ENCODE measurements at places on chromosomes 2 and 18.
A peak's percentile ranks its signal among the peaks of the same experiment; 100 is the strongest.

GRCh38 chr2:120933693-120934573 is 198.3 kb downstream of the GLI2 start:
- no peak for DNase-seq

- DNase-seq = no peak
Measured at GRCh38 chr2:15845737-15846405, 94.5 kb upstream of the MYCN start.

DNA sequence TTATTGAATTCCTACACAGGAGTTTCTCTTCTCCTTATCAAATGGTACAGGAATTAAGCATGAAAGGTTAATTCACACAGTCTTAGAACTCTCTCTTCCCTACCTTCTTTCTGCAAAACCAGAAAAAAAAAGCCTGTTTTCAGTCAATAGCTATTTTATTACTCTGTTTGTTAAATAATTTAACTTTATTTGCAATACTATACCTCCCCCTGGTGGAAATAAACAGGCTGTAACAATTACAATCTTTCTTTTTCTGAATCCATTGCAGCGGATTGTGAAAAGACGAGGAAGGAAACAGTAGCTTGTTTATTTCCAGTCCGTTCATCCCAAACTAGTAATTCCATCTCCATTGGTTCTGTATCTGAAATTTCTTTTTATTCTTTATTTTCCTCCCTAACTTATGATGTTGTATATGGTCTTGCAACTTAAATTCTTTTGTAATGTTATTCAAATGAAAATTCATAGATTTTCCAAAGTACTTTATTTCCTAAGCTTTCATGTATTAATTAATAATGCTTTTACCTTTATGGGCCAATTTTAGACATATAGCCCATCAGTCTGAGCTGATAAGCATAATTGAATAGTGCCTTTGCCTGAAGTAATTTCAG is 165.2 kb downstream of the SH3BP4 start:
- DNase-seq = no peak

DNA sequence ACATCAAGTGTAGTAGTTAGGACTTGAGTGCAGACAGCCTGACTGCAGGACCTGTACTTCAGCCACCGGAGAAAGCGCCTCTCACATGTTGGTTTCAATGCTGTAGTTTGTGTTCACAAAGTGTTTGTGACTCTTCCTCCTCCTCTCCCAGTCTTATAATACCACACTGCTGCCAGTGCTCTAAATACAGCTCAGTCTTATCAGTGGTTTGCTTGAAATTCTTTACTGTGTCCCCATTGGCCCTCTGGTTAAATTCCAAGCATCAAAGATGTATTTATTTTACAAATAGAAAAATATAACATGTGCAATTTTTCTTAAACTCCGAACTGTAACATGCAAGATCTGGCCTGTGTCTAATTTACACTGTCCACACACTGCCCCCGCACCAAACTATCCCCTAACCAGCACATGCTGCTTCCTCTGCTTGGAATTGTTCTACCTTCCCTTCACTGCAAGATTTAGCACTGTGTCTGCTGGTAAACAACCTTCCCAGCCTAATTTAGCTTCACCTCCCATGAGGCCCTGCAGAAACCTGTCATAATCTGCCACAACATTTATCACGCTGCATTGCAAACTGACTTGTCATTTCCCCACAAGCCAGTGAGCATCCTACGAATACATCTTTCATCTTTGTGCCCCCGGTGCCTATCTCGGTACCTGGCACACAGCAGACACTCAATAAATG is 77.1 kb downstream of the SUMO1 start:
- DNase-seq = no peak

GRCh38 chr2:18599509-18600254 is 10.3 kb upstream of the NT5C1B start:
- no peak for DNase-seq

DNA sequence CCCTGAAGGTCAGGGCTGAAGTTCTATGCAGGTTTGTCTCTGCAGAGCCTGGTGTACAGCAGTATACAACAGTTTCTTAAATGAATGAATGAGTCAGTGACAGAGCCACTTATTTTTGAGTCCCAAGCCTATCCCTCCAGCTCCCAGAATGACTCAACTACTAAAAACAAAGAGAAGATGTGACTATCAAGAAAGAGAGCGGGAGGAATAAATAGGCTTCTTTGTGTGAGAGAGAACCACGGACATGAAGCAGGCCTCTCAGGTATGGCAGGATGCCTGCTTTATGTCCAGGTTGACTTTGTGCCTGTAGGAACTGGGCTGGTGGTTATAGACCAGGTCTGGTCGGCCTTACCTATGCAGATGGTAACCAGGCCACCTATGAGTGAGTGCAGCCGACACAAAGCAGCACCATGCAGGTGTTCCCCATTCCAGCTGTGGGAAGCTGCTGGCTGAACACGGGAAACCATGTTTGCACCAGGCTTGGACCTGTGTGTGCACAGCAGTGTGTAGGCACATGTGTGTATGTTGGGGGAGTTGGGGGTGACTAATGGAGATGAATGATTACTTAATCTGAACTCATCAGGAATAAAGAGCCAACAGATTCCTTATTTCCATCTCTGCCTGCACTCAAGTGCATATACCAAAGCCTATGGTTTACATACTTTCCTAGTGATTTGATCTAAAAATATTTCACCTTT is 171.0 kb downstream of the OSR1 start:
- DNase-seq = no peak

DNA sequence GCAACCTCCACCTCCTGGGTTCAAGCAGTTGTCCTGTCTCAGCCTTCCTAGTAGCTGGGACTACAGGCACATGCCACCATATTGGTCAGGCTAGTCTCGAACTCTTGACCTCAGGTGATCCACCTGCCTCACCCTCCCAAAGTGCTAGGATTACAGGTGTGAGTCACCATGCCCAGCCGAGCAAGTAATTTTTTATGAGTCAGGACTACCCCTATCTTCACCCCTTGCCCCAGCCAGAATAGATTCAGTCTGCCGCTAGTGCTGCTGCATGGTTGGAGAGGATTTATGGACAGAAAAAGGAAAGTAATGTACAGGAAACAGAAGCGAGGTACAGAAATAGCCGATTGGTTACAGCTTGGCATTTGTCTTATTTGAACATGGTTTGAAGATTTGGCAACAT is 48.9 kb downstream of the BMPR2 start:
- DNase-seq = no peak

DNA sequence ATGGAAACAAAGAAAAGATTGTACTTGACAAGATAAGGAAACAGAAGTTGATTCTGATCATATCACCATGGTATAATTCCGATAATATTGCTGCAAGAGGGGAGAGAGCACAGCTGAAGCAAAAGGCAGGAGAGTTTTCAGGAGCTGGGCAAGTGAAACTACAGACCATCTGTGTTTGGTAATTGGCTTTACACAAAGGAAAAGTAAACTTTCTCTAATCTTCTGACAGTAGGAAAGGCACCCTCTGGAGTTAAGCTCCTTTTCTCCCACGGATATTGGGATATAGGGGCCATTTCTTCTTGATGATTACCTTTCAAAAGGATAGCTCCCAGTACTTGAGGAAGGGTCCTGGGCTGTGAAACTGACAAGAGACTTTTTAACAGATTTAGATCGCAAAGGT is 29.9 kb upstream of the REG3A start:
- DNase-seq = no peak

- no peak for DNase-seq
Measured at GRCh38 chr2:220619525-220620220, 952.4 kb downstream of the EPHA4 start.

DNA sequence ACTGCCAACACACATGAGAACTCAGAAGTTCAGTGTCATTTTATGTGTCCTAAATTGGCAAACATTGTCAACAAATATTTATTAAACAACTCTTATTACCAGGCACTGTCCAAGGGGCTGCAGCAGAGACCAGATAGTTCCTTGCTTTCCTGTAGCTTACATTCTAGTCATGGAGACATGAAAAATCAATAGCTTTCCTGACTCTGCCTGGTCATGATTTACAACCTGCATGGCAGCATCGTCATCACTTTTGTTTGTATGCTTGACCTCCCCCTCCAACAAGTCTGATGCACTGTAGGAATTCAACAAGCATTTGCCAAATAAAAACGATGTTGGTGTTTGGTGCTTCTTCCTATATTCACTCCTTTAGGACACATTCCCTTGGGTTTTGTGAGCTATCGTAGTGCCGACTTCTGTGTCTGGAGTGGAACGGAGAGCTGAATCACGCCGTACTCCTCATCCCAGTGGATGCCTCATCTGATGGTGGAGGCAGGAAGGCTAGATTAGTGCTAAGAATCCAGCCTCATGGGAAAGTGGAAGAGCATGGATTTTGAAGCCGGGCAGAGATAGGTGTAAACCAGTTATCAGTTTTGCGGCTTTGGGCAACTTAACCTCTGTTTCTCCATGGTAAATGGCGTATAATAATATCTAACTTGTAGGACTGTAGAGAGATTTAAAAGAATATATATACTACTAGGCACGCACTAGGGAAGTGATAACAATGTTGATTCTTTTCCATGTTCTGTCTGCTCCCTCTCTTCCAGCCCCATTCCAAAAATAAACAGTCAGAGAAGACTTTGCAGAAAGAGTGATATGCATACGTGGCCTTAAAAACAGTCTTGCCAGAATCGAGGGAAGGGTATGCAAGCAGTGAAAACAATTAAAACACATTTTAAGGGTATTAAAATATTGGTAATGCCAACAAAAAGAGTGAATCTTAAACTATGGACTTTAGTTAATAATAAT is 120.5 kb upstream of the ZFP36L2 start:
- no peak for DNase-seq

- DNase-seq = peak; percentile 83
Measured at GRCh38 chr2:55133467-55134315, 83.4 kb upstream of the RTN4 start.

DNA sequence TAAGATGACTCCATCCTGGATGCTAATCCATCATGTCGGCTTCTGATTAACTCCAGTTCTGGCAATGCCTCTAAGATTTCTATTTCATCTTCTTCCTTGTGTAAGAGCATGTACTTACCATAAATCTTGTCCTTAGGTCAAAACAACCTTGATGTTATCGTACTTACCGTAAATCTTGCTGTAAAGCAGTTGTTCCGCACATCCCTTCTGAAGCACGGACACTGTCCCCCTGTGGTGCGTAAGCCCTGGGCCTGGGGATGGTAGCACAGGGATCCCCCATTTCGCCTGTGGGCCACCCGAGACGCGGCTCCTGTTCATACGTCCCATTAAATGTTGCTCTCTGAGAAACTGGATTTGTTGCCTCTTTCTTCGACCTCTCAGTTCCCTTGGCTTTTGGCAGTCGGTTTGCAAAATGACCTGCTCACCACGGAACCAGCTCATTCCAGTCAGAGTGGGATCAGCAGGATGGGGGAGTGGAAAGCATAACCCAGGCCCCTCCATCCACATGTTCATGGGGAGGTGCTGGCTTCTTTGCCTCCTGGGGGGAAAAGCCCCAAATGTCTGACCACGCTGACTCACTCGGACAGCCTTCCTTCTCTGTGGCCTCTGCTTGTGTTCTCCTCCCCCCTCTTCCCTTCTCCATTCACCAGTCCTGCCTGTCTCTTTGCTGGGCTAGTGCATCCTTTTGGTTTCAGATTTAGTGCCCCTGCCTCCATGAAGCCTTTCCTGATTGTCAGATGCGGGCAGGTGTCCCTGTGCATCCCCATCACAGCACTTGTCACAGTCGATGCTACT is 49.9 kb downstream of the RAB31 start:
- peak; percentile 34 for DNase-seq

GRCh38 chr2:27245626-27246025 is 17.2 kb downstream of the SLC30A3 start:
- no peak for DNase-seq

- DNase-seq = no peak
Measured at GRCh38 chr2:143545059-143545948, 416.1 kb downstream of the ARHGAP15 start.

DNA sequence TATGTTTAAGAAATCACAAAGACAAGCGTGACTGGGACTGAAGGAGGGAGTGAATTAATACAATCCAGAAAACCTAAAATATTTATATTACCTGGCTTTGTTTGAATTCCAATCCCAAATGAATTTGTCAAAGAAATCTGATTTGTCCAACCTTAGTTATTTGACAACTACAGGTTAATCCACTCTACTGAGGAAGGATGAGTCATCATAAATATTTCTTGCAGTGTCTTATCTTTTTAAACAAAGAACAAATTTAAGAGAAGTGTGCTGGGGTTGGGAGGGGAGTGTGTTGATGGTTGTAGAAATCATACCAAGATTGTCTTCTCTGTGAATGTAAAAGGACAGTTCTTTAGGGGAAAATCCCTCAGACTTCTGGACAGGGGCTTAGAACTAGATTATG is 1106.3 kb upstream of the SLC39A10 start:
- no peak for DNase-seq

GRCh38 chr2:174703430-174703829 is 60.8 kb downstream of the CHRNA1 start:
- no peak for DNase-seq

- no peak for DNase-seq
Measured at GRCh38 chr2:24635181-24635580, 144.1 kb downstream of the NCOA1 start.

DNA sequence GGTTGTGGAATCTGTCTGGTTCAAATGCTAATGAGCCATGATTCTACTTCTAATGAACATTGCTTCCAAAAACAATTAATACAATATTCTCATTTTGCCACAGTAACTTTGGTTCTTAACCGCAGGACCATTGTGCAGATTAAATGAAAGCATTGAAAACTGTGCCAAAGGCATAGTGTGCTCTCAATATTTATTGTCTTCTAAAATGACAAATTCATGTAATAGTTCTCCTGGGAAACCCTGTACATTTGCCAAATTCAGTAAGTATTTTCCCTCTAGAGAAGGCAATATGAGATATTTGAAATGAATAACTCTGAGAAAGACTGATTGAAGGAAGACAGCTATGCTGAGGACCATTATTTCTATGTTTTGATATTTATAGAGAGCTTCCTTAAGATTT is 246.3 kb downstream of the CCDC102B start:
- no peak for DNase-seq

GRCh38 chr2:23346029-23346428 is 39.0 kb upstream of the KLHL29 start:
- DNase-seq = peak; percentile 17

DNA sequence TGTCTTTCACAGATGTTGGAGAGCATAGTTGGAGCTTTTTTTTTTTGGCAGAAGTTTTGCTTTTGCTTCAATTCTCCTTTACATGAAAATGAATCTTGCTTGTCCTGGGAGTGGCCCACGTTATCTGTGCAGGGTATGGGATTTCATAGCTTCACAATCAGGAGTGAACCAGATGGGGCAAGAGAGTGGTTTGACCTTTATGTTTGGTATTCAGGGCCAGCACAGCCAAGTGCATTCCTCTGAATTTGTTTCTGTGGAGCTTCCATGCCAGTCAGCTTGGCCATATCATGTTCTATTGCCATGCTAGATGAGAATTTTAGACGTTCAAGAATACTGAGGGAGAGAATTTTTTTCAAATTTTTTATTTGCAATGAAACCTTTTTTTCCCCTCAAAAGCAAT is 116.6 kb downstream of the PRPF40A start:
- no peak for DNase-seq

- peak; percentile 95 for DNase-seq
Measured at GRCh38 chr2:227717687-227718567, at the start of gene SLC19A3. Gene SLC19A3, minus strand, starts transcription at chr2:227718028. Its CDS starts 15,710 bp downstream, at chr2:227702318.

GRCh38 chr2:182182436-182182835 is 196.8 kb downstream of the PPP1R1C start:
- no peak for DNase-seq
